Esophagus (tissue), 2 donors: ENCODE measurements at places on chromosomes 12 and 14. TPM values are rescaled to one million over a fixed set of nuclear protein-coding genes. Genes with fewer than 3 reads are reported as not detected.

A2ML1 gene
- polyA plus RNA-seq, result 477 TPM

FOXM1 gene
- 13.8 TPM for polyA plus RNA-seq

FRS2 gene
- 4.9 TPM for polyA plus RNA-seq

LRTM2 gene
- not detected for polyA plus RNA-seq

CLEC14A gene
- polyA plus RNA-seq, result 3.0 TPM

TNS2 gene
- 48.6 TPM for polyA plus RNA-seq

CLEC9A gene
- polyA plus RNA-seq, result not detected

PSME1 gene
- polyA plus RNA-seq, result 146 TPM

GSG1 gene
- polyA plus RNA-seq, result 0.04 TPM

KRT74 gene
- 0.24 TPM for polyA plus RNA-seq

PACS2 gene
- polyA plus RNA-seq, result 17.8 TPM

SERPINA3 gene
- polyA plus RNA-seq, result 30.5 TPM

TAS2R8 gene
- not detected for polyA plus RNA-seq

TSFM gene
- polyA plus RNA-seq, result 30.4 TPM

CLEC1A gene
- polyA plus RNA-seq, result 1.2 TPM

GPRC5D gene
- polyA plus RNA-seq, result 0.69 TPM

SIVA1 gene
- 60.5 TPM for polyA plus RNA-seq

PLEKHD1 gene
- polyA plus RNA-seq, result 0.05 TPM

EML1 gene
- polyA plus RNA-seq, result 4.4 TPM

SERPINA6 gene
- polyA plus RNA-seq, result 0.04 TPM

KIF5A gene
- polyA plus RNA-seq, result 0.24 TPM

CLEC1B gene
- not detected for polyA plus RNA-seq

LYZ gene
- polyA plus RNA-seq, result 6.3 TPM
